Stimulated activated CD8-positive, alpha-beta memory T cell treated with anti-CD3 and anti-CD28 coated beads, Interleukin-4, amount 100 ng/mL, for 1 hour (primary cell): ENCODE measurements at places on chromosomes 16 and 17.

DNA sequence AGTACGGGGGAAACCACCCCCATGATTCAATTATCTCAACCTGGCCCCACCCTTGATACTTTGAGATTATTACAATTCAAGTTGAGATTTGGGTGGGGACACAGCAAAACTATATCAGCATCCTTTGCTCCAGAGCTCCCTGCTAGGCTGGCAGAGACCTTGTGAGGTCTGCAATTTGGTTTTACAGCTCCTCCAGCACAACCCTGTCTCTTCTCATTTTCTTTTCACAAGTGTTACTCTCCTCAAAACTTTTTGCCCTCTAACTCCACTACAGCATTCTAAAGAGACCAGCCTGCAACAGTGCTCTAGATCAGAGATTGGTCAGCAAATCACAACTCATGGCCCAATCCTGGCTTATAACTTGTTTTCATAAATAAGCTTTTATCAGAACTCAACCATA lies 114.0 kb downstream of the USP31 start:
- no peak for DNase-seq

- DNase-seq, result no peak
Measured at GRCh38 chr17:10380631-10381408, 8.0 kb upstream of the MYH13 start.

DNA sequence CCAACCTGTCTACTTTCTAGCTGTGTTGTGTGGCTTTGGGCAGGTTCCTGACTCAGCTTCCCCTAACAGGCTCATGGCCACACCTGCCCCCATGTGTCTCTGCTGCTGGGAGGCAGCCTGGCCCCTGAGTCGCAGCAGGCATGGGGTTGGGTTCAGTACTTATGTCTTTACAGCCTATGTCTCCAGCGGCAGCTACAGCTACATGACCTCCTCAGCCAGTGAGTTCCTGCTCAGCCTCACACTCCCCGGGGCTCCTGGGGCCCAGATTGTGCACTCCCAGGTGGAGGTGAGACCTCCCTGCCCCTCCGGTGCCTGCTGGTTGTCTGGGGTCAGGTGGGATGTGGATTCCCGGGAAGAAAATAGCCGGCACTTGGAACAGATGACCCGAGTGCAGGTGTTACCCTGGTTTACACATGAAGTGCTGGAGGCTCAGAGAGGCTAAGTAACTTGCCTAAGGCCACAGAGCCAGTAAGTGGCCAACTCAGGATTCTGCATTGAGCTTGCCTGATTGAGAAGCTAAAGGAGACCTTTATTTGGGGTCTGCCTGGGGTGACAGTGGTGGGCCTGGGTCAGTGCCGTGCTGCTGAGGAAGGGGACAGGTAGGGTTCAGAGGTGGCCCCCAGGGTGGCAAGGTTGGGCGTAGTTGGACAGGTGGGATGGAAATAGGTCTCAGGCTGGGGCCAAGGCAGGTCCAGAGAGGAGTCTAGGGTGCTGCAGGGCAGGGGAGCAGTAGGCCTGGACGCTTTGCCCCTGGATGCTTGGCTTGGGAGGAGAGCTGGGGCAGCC lies 15.9 kb downstream of the FCSK start:
- no peak for DNase-seq

GRCh38 chr17:71667661-71668060 lies 453.2 kb upstream of the SOX9 start:
- no peak for DNase-seq

- no peak for DNase-seq
Measured at GRCh38 chr17:41444186-41444585, 3.4 kb upstream of the KRT38 start.

GRCh38 chr17:37043201-37043600 lies 94.4 kb downstream of the AATF start:
- DNase-seq, result no peak

DNA sequence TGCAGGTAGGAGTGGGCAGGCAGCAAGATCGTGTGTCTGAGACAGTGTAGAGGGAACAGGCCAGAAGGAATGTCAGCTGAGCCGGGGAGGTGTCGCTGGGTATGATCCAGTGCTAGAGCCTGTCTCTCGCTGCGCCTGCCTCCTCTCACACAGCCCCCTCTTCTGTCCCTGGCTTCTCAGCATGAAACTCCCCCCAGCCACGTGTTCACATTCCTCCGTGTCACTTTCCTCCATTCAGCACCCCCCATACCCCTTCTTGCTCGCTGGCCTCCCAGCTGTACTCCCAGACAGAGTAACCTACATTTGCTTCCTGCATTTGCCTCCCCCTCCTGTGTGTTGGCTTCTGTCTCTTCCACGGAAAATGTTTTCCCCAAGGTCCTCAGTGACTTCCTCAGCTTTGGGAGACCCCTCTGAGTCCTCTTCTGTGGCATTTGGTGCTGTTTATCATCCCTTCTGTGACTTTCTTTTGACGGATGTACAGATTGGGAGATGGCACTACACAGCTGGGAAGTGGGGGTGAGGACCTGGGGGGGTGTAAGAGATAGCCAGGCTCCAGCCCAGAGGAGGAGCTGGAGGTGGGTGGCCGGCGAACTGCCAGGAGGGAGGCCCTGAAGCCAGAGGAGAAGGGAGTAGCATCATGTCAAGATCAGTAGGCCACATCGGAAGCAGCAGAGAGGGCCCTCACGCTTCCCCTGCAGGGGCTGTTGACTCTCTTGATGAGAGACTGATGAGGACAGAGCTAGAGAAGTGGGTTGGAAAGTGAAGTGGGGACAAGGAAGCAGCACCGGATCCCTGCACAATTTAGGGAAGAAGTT lies 19.2 kb downstream of the SGF29 start:
- no peak for DNase-seq

GRCh38 chr16:4264546-4264945 lies 8.3 kb downstream of the TFAP4 start:
- DNase-seq, result no peak

DNA sequence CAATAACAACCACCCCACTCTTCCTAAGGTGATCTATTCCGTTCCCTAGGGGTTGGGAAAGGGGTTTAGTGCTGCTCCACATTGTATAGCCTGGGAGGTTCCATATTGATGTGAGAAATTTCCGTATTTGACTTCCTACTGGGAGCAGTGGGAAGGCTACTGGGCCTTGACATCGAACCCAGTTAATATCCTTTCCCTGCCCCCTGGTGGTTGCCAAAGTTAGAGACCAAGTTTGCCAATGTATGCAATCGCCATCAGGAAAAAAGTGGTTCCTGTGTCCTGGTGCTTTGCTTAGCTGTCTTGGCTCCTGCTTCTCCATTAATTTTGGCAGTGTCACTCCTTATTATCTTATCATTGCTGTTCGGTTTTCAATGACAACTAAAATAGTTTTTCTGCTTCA lies 914.9 kb downstream of the KCNJ2 start:
- DNase-seq, result no peak

GRCh38 chr17:75979705-75980187 lies 706 bp downstream of the TEN1 start:
- no peak for DNase-seq

DNA sequence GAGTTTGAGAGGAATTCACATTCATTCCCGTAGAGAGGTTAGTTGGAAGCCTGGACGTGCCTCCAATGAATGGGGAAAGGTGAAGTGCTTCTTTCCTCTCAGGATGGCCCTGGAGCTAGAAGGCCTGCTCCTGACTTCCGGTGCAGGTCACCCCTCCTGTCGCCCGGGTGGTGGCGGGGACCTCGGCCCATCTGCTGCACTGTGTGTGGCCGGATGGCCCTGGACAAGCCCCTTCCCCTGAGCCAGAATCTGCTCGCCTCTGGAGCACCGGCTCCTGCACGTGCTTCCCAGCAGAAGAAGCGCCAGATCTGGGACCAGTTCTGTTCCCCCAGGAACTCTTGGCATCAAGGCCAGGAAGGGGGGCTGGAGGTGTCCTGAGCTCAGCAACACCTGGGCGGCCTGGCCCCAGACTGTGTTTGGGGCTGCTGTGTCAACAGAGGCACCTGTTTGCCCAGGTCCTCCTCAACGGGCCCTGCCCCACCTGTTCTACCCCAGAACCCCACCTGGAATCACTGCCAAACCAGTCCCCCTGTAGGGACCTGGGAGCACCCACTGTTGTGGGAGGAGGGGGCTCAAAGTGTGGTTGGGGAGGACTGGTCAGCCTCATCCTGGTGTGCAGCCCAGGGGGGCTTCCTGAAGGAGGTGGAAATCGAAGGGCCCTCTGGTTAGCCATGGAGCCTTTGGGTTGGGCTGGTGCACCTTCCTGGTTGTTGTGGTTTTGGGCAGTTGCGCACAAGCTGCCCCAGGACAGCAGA lies 5.1 kb upstream of the PERCC1 start:
- no peak for DNase-seq

DNA sequence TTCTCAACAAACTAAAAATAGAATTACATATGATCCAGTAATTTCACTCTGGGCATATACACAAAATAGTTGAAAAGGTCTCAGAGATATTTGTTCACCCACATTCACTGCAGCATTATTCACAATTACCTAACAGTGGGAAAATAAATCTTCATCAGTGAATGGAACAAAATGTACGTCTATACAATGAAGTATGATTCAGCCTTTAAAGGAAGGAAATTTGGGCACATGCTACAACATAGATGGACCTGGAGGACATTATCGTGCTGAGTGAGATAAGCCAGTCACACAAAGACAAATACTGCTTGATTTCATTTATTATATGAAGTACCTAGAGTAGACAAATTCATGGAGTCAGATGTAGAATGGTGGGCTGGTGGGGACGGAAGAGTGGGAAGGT lies 47.0 kb downstream of the MFSD11 start:
- DNase-seq, result no peak

- no peak for DNase-seq
Measured at GRCh38 chr16:89564476-89565255, 4.2 kb downstream of the RPL13 start.

DNA sequence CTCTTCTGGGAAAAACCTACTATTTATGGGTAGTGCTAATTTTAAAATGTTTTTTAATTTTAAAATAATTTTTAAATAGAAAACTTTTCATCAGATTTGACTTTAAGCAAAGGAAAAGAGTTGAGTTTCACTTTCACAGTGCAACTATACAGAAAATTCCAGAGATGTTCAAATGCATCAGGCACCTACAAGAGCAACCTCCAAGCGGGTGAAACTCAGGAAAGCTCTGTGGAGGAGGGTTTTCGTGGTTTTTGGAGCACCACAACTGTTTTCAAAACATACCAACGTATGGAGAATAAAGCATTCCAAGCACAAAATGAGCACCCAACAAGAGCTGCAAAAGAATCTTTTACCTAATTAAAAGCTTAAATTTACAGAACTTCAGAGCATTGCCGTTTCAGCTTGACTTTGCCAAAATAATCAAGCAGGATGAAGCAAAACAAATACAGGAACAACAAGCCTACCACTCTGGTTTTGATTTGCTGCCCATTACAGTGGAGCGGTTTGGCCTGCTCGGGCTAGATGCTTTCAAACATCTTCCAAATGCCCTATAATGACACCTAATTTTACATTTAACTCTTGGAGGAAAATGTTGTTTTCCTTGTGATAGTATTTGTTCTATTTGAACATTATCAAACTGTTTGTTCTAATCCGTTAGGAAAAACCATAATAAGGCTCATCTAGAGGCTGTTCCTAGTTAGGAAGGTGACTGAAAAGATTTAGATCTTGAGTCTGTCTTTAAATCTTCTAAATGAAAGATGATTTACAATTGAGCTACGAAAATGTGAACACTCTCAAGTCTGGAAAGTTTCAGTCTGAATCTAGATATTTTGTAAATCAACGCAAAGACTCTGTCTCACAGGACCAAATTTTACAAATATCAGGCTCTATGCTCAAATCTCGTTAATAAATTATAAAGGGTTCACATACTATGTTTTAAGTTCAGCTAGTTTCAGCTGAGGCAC lies 34.5 kb downstream of the NACA2 start:
- DNase-seq, result no peak

DNA sequence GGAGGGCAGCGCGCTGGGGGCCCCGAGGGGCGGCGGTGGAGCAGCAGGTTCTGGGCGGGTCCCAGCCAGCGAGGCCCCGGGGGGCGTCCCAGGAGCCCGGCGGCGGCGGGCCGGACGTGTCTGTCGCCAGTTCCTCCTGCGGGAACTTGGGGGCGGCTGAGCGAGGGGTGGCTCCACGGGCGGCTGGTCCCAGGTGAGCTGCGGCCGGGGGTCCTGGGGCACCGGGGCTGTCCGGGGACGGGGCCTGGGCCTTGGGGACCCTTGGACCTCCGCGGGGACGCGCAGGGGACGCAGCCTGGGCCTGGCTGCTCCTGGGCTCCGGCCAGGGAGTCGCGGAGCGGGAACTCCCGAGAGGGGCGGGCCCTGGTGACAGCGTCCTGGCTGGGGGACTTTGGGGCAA lies 54.2 kb upstream of the ZNF267 start:
- DNase-seq, result no peak

DNA sequence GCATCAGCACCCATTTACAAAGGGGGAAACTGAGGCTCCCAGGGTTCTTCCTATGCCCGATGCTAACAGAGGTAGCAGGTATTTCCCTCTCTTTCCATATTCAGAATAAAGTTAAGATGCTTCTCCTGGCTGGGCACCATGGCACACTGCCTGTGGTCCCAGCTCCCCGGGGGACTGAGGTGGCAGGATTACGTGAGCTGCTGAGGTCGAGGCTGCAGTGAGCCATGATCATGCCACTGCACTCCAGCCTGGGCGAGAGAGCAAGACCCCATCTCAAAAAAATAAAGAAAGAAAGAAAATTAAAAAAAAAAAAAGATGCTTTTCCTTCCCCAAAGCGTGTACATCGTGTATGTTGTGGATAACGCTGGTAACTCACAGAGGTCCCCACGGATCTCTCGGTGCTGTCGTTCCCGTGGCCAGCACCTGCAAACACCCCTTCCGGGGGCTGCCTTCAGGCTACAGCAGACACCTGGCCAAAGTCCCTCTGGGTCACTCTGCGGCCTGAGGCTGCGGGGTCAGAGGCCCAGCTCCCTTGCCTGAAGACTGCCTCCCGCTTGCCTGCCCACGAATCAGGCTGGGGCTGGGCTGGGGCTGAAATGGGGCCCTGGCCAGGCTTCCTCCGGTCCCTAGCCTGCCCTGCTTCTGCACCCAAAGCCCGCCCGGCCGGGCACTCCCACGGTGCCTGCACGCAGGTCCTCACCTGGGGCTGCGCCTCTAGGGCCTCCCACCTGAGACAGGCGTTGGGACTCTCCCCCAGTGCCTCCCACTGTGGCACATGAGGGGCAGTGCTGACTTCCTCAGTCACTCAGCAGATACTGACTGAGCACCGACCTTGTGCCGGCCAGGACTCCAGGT lies 63.1 kb downstream of the ZDHHC7 start:
- no peak for DNase-seq

DNA sequence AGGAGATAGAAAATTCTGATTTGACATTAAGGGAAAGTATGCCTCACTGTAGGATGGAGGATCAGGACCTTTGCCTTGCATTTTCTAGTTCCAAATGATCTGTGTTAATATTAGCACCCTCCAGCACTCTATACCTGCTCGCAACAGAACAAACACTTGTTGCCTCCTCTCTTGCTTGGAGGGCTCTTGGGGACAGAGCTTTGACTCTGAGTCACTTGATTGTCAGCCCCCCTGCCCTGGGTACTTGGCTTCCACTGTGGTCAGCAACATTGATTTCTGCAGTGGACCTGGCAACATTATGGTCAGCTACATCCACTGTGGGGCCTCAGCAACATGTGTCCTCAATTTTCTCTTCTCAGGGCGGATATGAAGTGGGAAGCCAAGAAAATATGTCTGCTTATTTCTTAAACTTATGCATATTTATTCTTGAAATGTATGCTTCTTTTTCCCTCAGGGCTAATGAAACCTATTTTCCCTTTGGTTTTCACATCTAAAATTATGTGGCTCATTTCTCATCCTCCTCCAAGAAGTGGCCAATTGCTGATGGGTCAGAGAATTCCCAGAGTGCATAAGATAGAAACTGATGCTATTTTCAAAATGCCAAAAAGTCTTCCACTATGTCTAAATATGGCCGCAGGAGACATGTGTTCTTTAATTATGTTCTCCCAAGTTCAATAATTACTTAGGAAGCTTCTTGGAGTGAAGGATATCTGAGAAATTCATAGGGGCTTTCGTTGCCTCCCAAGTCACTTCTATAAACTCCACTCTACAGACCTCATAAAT lies 94.6 kb upstream of the SMIM36 start:
- DNase-seq, result no peak
